ENCODE measurements at places on chromosomes 3 and 15. TPM values are rescaled to one million over a fixed set of nuclear protein-coding genes. Genes with fewer than 3 reads are reported as not detected.

OXTR gene
- 29.9 TPM for total RNA-seq

APOD gene
- total RNA-seq = 1.4 TPM

DLL4 gene
- total RNA-seq = 0.28 TPM

SERPINI2 gene
- not detected for total RNA-seq

LMAN1L gene
- not detected for total RNA-seq

PLA2G4E gene
- total RNA-seq = not detected

SV2B gene
- total RNA-seq = not detected

All from regular cardiac myocyte (primary cell).